ENCODE measurements at places on chromosomes 7 and 10. TPM values are rescaled to one million over a fixed set of nuclear protein-coding genes. Genes with fewer than 3 reads are reported as not detected.

ELN gene
- total RNA-seq, result 20.8 TPM

LDB1 gene
- total RNA-seq, result 23.3 TPM

ADCY1 gene
- total RNA-seq, result 0.69 TPM

BHLHA15 gene
- not detected for total RNA-seq

MYL10 gene
- not detected for total RNA-seq

All from cardiac ventricle fibroblast (primary cell).